ENCODE measurements at places on chromosomes 5 and 9.

GRCh38 chr9:71042448-71042990 is 78.9 kb downstream of the TRPM3 start:
- DNase-seq: no peak

DNA sequence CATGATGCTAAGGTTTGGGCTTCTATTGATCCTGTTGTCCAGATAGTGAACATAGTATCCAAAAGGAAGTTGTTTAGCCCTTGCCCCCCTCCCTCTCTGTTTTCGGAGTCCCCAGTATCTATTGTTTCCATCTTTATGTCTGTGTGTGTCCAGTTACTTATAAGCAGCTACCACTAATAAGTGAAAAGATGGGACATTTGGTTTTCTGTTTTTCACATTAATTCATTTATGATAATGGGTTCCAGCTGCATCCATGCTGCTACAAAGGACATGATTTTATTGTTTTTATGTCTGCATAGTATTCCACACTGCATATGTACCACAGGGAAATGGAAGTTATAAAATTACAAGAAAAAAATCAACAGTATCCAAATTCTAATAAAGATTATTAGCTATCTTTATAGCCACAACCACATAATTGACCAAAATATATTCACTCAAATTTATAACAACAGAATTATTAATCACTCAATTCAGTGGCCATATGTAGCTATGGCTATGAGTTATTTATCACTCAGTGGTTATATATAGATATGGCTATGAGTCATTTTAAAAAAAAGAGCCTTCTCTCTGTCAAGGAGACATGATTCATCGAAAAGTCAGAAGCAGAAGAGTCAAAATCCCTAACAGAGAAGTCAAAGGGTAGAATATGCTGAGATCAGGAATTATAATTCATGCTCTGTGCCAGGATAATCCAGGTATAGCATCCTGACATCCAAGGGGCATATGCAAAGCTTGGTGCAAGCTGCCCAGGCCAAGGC is 367.5 kb downstream of the DEPDC1B start:
- DNase-seq: no peak

- DNase-seq: no peak
These were observed 1.0 kb upstream of the SECISBP2 start for GRCh38 chr9:89317282-89317681.

- DNase-seq: peak; percentile 58
These were observed 42.8 kb downstream of the NRG2 start for GRCh38 chr5:140000332-140000731.

All from left ventricle myocardium superior (tissue), 1 donor.